ENCODE measurements at places on chromosomes 2 and 18. TPM values are rescaled to one million over a fixed set of nuclear protein-coding genes. Genes with fewer than 3 reads are reported as not detected.

GALR1 gene
- total RNA-seq: 1.4 TPM

PKDCC gene
- total RNA-seq: 48.3 TPM

MOB1A gene
- total RNA-seq: 42.5 TPM

MGAT4A gene
- 54.0 TPM for total RNA-seq

TUBA3E gene
- not detected for total RNA-seq

VWC2L gene
- 9.9 TPM for total RNA-seq

TPO gene
- not detected for total RNA-seq

CYP1B1 gene
- total RNA-seq: 4.5 TPM

SUCLG1 gene
- total RNA-seq: 71.8 TPM

NLRC4 gene
- total RNA-seq: 0.28 TPM

RHOB gene
- 338 TPM for total RNA-seq

CHRNA1 gene
- 0.99 TPM for total RNA-seq

CFC1 gene
- total RNA-seq: 1.9 TPM

SIX2 gene
- not detected for total RNA-seq

COL3A1 gene
- 0.46 TPM for total RNA-seq

TUBB8B gene
- total RNA-seq: not detected

KYNU gene
- 2.9 TPM for total RNA-seq

DTNB gene
- total RNA-seq: 162 TPM

PMAIP1 gene
- 1.1 TPM for total RNA-seq

ARHGAP25 gene
- 7.6 TPM for total RNA-seq

COL6A3 gene
- total RNA-seq: 2.0 TPM

BMP10 gene
- not detected for total RNA-seq

RAB6C gene
- 9.4 TPM for total RNA-seq

PDCD1 gene
- total RNA-seq: not detected

TMEM17 gene
- total RNA-seq: 3.6 TPM

DCDC2C gene
- total RNA-seq: 1.2 TPM

SLC23A3 gene
- 1.5 TPM for total RNA-seq

GNLY gene
- 8.3 TPM for total RNA-seq

CRYGC gene
- total RNA-seq: not detected

EPAS1 gene
- total RNA-seq: 99.1 TPM

ZNG1B gene
- total RNA-seq: 33.5 TPM

ASPRV1 gene
- total RNA-seq: 6.5 TPM

HSPE1 gene
- total RNA-seq: 88.9 TPM

TMEM163 gene
- total RNA-seq: 22.1 TPM

MCEE gene
- 13.6 TPM for total RNA-seq

ADRA2B gene
- 0.43 TPM for total RNA-seq

ATP8B1 gene
- 8.1 TPM for total RNA-seq

MYO1B gene
- total RNA-seq: 29.8 TPM

APLF gene
- 9.7 TPM for total RNA-seq

IL1B gene
- not detected for total RNA-seq

MYO5B gene
- total RNA-seq: 6.6 TPM

ALPG gene
- not detected for total RNA-seq

VSNL1 gene
- total RNA-seq: 1,072 TPM

MC2R gene
- not detected for total RNA-seq

RGPD3 gene
- 0.78 TPM for total RNA-seq

LCT gene
- not detected for total RNA-seq

SP5 gene
- 1.1 TPM for total RNA-seq

RAD51AP2 gene
- total RNA-seq: 0.67 TPM

UGT1A1 gene
- not detected for total RNA-seq

All from dorsolateral prefrontal cortex (tissue), 122 donors.